Vagina (tissue), 2 donors: ENCODE measurements at places on chromosomes 4 and X. TPM values are rescaled to one million over a fixed set of nuclear protein-coding genes. Genes with fewer than 3 reads are reported as not detected.

Gene HHIP
- total RNA-seq, result 0.25 TPM

DNA sequence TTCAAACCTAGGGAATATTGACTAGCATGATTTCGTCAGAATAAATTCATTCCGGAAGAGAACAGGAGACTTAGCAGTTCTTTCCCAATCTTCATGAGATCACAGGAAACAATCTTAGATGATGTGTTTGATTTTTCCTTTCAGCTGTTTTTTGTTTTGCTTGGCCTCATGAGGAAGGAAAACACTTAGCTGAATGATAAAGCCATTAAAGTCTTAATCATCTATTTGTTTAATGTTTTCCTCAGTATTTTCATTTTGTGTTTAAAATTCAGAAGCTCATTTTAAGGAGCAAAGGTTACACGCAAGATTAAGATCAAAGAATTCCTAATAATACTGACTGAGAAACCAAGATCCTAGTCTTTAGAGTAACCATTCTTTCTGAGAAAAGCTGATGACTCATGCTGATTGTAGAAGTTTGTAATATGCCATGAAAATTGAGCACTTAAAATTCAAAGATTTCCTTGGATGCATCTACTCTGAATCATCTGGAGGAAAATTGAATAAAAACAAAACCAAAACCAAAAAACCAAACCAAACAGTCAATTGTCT, 15.4 kb upstream of the TBC1D19 start:
- no peak for DNase-seq
- H3K4me3 ChIP-seq, result no peak overlapping the region
- H3K4me1 ChIP-seq, result no peaks in the 10 kb centered on the region
- no peaks in the 10 kb centered on the region for H3K36me3 ChIP-seq
- no peak overlapping the region for H3K27ac ChIP-seq
- H3K27me3 ChIP-seq, result no peaks in the 10 kb centered on the region

Gene NAP1L3
- total RNA-seq, result 3.2 TPM

GRCh38 chr4:114860786-114861185, 252.6 kb downstream of the NDST4 start:
- no peak overlapping the region for H3K4me3 ChIP-seq
- no peaks in the 10 kb centered on the region for H3K36me3 ChIP-seq
- H3K4me1 ChIP-seq, result no peaks in the 10 kb centered on the region
- no peak overlapping the region for H3K27ac ChIP-seq

DNA sequence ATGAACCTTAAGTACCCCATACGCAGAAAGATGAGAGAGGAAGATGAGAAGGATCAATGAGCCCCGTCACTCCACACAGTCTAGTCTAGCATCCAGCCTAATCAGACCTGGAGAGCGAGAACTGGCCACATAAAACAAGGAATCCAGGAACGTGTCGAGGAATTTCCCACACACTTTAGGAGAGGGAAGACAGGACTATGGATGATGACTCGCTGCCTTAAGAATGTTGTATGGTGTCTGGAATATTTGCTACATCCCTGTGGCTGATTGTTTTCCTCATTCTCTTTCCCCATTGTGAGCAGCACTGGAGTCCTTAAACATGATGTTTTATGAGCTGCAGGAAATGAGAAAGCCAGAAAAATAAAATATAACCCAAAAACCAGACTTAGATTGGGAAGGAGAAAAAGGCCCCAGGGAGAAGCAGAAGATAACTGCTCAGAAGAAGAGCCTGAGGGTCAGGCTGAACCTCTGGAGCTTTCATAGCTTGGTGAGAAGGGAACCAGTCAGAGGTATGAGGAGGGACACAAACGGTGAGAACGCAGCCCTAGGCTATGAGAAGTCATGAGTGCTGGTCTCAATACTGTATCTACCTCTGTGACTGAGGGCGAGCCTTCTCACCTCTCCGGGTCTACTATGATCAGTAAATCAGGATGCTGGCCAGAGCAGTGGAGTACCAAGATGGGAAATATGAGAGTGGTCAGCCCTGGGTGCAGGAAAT, 139.5 kb upstream of the NOCT start:
- H3K27ac ChIP-seq, result no peak overlapping the region

GRCh38 chr4:38582445-38582844, 81.6 kb upstream of the KLF3 start:
- no peak overlapping the region for H3K4me3 ChIP-seq
- no peak for DNase-seq
- no peaks in the 10 kb centered on the region for H3K36me3 ChIP-seq
- no peaks in the 10 kb centered on the region for H3K4me1 ChIP-seq

DNA sequence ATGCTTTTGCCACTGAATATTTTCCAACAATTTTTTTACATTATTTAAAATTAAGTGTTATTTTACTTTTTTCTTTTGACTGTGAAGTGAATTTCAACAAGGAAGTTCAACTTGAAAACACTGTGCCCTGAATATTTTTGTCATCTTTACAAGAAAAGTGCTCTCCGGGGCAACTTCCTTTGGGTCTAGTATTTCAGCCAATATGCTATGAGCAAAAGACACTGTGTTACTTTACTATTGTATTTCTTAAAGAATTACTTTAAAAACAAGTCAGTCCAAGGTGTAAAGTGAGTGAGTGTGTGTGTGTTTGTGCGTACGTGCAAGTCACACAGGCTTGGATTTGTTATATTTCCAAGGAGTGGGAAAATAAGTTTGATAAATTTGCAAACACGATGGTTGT, 7.6 kb upstream of the USP53 start:
- peak overlapping the region; percentile 23 for H3K27ac ChIP-seq
- no peaks in the 10 kb centered on the region for H3K36me3 ChIP-seq
- no peak for DNase-seq
- H3K4me3 ChIP-seq, result no peak overlapping the region
- peaks cover 12% of the 10 kb centered on the region for H3K4me1 ChIP-seq

- no peaks in the 10 kb centered on the region for H3K27me3 ChIP-seq
- H3K27ac ChIP-seq, result no peak overlapping the region
- H3K36me3 ChIP-seq, result no peaks in the 10 kb centered on the region
Observed at GRCh38 chr4:150746156-150746555, 164.2 kb downstream of the MAB21L2 start.

Gene OCRL
- total RNA-seq, result 14.5 TPM

Gene MAGEA2B
- not detected for total RNA-seq

Gene STAG2
- total RNA-seq, result 54.0 TPM

- no peak overlapping the region for H3K4me3 ChIP-seq
- H3K4me1 ChIP-seq, result peaks cover 14% of the 10 kb centered on the region
- no peak for DNase-seq
- H3K27ac ChIP-seq, result no peak overlapping the region
- no peaks in the 10 kb centered on the region for H3K36me3 ChIP-seq
Observed at GRCh38 chr4:141121768-141122454, 11.4 kb downstream of the RNF150 start.

Gene CXXC4
- total RNA-seq, result 0.74 TPM

Gene TEX28
- total RNA-seq, result not detected

DNA sequence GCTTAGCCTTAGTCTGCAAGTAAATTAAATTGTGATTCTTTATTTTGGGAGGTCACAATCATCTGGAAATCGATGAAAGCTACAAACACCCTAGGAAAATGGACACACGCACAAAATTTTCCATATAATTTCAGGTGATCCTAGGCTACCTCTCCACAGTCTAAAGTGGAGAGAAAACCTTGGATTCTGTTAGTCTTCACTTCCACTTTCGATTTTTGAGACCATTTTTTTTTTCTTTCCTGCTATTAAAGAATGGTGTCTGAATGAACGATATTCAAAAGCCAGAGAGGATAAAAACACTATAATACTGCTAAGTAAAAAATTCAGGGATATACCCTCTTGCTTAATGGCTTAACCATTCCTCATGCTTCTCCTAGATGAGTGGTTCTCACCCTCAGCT, 1.7 kb downstream of the FBXL5 start:
- no peaks in the 10 kb centered on the region for H3K27me3 ChIP-seq
- peaks cover 56% of the 10 kb centered on the region for H3K4me1 ChIP-seq
- no peaks in the 10 kb centered on the region for H3K36me3 ChIP-seq
- no peak for DNase-seq
- peak overlapping the region; percentile 96 for H3K4me3 ChIP-seq

DNA sequence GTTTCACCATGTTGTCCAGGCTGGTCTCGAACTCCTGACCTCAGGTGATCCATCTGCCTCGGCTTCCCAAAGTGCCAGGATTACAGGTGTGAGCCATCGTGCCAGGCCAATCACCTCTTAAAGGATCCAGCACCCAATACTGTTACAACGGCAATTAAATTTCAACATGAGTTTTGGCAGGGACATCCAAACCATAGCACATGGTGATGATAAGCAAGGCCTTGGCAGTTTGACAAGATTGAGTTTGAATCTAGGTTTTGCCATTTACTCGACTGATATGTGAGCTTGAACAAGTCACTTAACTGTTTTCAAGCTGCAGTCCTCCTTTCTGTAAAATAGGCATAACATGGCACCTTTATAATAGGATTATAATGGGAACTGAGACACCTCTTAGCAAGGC, 84.1 kb downstream of the GPR82 start:
- no peak overlapping the region for H3K27ac ChIP-seq
- H3K36me3 ChIP-seq, result no peaks in the 10 kb centered on the region
- H3K4me3 ChIP-seq, result no peak overlapping the region
- no peak for DNase-seq
- H3K27me3 ChIP-seq, result no peaks in the 10 kb centered on the region

Gene TDO2
- total RNA-seq, result not detected

DNA sequence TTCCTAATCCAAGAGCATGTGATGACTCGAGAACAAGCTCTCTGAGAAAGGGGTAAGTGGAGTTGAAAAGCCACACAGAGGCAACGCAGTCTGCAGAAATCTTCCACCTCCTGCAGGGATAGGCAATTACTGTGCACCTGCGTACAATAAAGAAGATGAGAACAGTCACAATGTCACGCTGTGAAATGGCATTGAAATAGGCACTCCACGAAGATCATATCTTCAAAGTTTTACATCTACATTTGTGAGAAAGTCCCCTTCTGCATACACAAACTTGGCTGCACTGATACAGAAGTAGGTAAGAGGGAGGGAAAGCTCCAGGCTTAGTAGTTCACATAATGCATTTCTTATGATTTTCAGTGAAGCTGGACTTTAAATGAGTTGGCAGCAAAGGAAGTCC, 27.1 kb downstream of the DDX60L start:
- no peaks in the 10 kb centered on the region for H3K36me3 ChIP-seq
- H3K4me3 ChIP-seq, result no peak overlapping the region

Gene PPP4R3C
- total RNA-seq, result not detected

- H3K27ac ChIP-seq, result no peak overlapping the region
- H3K36me3 ChIP-seq, result no peaks in the 10 kb centered on the region
- H3K27me3 ChIP-seq, result no peaks in the 10 kb centered on the region
- no peaks in the 10 kb centered on the region for H3K4me1 ChIP-seq
- H3K4me3 ChIP-seq, result no peak overlapping the region
- no peak for DNase-seq
Observed at GRCh38 chr4:112112590-112113170, 32.6 kb upstream of the FAM241A start.

DNA sequence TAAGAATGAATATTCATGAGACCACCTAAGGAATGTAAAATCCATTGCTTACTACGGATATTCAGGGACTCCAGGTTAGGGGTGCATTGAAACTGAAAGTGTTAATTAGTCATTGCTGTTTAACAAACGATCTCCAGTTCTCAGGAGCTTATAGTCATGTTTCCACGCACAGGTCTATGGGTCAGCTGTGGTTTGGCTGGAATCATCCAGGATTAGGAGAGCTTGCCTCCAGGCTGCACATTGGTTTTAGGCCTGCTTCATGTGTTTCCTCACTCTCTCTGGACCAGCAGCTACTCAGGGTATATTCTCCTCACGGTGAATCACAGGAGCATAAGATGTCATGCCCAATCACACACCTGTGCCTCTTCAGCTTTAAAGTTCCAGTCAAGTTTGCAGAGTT, 98.9 kb downstream of the ATXN3L start:
- H3K4me3 ChIP-seq, result no peak overlapping the region
- H3K36me3 ChIP-seq, result no peaks in the 10 kb centered on the region
- no peaks in the 10 kb centered on the region for H3K4me1 ChIP-seq
- no peak overlapping the region for H3K27ac ChIP-seq

DNA sequence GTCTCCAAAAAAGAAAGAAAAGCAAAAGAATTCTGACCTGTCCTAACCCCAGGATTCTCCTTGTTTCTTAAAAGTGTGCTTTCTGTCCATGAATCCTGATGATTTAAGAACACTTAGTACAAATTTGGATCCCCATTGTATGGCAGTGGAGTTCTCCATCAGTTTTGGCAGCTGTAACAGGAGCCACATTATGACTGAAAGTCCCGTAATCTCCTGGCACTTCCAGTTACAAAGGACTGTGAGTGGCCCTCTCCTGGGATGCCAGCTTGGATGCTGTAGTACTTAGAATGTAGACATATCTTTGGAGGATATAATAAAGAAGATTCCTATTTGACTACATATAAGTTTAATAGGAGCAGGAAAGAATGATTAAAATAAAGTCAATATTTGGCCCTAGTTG, 20.6 kb downstream of the AP1AR start:
- no peak for DNase-seq
- H3K36me3 ChIP-seq, result no peaks in the 10 kb centered on the region
- H3K27ac ChIP-seq, result no peak overlapping the region
- H3K27me3 ChIP-seq, result no peaks in the 10 kb centered on the region
- no peak overlapping the region for H3K4me3 ChIP-seq

Gene STX18
- total RNA-seq, result 20.4 TPM

DNA sequence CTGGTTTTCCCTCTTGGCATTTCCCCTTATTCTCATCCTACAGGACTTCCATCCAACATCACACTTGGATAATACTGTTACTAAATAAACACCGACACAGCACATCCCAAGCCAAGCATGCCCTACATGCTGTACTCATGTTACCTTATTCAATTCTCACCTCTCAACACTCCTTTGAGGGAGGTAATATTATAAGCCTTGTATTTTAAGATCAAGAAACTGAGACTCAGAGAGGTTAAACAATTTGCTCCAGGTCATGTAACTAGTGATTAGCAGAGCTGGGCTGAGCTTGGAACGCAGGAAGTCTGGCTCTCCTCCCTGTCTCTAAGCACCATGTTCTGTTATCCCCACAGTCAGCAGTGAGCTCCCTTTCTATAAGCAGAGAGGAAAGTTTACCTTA, 333.6 kb upstream of the IGFBP7 start:
- H3K27ac ChIP-seq, result no peak overlapping the region
- H3K4me1 ChIP-seq, result no peaks in the 10 kb centered on the region
- no peaks in the 10 kb centered on the region for H3K36me3 ChIP-seq
- H3K27me3 ChIP-seq, result no peaks in the 10 kb centered on the region
- H3K4me3 ChIP-seq, result no peak overlapping the region

GRCh38 chr4:139955600-139955999, 198.4 kb downstream of the MAML3 start:
- H3K27ac ChIP-seq, result no peak overlapping the region
- H3K4me1 ChIP-seq, result peaks cover 10% of the 10 kb centered on the region
- no peaks in the 10 kb centered on the region for H3K36me3 ChIP-seq
- no peak for DNase-seq
- no peaks in the 10 kb centered on the region for H3K27me3 ChIP-seq
- H3K4me3 ChIP-seq, result no peak overlapping the region

DNA sequence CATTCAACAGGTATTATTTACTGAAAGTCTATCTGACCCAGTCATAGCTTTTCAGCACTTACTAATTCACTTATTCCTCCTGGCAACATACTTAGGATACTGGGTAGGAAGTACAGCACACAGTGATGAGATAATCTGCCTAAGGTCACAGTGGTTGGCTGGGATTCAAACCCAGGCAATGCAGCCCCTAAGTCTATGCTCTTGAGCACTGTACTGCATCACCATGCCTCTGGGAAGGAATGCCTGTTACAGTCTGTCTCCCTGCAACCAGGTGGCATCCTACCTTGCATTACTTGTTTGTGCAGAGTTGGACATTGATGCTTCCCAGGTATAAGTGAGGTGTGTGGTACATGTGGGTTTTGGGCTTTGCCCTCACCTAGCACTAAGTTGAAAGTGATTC, 21.5 kb upstream of the LRAT start:
- H3K4me1 ChIP-seq, result no peaks in the 10 kb centered on the region
- no peak for DNase-seq
- no peaks in the 10 kb centered on the region for H3K27me3 ChIP-seq
- H3K27ac ChIP-seq, result no peak overlapping the region
- H3K36me3 ChIP-seq, result no peaks in the 10 kb centered on the region
- no peak overlapping the region for H3K4me3 ChIP-seq
